ENCODE measurements at places on chromosomes 2 and 18.

DNA sequence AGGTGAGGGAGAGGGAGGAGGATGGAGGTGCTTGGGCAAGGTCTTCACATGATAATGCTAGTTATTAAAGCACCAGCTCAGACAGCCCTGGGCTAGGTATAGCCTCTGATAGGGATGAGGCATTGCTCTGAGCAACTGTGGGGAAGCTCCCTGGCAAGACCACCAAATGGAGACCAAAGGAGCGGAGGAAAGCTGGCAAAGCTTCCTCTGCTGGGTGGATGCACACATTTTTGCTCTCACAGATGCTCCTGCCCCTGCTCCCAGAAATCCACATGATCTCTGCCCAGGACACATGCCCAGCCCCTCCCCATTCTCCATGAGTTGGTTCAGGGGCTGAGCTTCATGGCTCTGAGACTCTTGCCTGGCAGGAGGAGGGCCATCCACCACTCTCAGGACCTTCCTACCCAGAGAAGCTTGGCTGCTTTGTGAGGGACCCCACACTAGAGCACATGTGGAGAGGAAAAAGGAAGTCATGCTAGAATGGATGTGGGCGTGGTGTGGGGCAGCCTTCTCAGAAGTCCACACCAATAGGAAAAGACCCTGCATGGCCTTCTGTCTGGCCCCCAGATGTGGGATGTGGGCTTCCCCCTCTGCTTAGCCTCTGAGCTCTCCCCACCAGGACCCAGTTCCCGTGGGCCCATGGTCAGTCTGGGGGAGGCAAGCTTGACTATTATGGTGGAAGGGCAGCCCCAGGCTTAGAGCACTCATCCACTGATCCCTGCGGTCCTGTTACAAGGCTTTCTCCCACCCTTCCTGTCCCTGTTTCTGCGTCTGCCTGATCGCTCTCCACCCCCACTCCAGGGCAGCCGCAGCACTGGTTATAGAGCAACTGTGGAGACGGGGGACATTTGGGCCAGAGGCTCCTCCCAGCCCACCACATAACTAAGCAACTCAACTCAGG lies 10.5 kb upstream of the CYP26B1 start:
- DNase-seq = no peak

DNA sequence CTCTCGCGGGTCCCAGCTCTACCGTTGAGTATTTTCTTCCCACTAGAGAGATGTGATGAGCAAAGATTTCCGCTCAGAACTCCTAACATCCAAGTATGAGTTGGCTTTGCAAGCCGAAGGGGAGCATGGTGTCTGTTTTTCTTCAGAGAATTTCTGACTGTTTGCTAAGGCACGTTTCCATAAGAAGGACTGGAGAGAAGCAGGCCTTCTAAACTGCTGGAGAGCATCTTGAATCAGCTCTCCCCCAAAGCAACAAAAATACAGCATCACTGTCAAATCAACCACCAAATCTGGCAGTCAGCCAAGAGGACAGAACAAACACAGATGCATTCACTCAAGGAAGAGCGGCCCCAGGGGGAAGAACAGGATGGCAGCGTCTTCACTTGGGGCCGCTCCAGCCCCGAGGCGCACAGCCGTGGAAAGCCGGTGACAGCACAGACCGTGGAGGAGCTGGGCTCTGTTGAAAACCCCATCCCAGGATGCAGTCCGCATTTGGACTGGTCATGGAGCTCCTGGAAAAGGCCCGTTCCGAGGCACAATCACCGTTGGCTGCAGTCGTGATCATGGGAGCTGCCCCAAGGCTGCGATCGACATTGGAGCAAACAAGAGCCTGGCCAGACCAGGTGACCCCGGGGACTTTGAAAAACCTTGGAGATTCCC lies 101.4 kb downstream of the NFATC1 start:
- DNase-seq = peak; percentile 27

DNA sequence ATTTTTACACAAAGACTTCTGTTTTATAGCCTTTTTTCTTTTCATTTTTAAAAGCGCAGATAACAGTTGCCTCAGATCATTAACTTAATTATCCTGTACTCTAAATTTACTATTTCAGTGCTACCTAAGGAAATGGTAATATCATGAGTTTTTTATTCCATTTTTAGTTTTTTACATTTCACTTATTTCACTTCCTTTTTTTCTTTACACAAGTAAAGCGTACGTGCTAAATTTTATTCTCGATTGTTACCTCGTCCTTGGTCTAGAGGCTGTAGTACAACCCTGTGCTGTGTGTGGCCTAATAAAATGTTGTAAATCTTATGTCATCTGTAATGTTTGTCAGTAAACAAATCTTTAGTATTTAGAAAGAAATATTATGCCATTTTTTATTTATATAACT lies 49.2 kb downstream of the CRIM1 start:
- no peak for DNase-seq

DNA sequence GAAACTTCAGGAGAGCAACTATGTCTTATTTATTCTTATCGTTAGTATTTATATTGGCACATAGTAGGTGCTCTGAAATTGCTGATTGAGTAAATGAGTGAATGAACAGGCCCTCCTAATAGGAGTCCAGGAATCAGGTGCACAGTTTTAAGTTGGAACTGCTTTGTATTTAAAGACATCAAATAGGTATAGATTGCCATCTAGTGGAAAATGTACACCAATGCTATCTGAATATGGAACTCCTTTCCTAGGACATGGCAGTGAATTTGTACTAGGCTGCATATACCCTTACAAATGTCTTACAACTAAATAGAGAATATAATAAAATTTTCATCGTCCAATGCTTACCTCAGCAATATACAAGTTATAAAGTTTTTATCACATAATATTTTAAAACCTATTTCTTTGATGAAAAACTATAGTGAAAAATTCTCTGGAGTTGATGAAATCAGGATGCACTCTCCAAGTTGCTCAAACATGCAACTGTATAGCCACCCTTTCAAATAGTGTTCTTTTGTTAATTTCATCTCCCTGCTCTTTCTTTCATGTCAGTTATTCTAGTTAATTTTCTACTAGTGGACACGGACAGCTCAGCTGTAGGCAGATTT lies 318.9 kb upstream of the SYT4 start:
- no peak for DNase-seq

DNA sequence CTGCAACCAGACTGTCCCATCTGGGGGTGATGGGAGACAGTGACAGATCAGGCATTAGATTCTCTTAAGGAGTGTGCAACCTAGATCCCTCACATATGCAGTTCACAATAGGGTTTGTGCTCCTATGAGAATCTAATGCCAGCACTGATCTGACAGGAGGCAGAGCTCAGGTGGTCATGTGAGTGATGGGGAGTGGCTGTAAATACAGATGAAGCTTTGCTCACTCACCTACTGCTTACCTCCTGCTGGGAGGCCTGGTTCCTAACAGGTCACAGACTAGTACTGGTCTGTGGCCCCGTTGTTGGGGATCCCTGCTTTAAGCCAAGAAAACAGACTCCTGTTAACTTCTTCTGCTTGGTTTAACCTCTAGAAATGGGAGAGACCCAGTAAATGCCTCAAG lies 3.2 kb downstream of the CYP27A1 start:
- DNase-seq = no peak

DNA sequence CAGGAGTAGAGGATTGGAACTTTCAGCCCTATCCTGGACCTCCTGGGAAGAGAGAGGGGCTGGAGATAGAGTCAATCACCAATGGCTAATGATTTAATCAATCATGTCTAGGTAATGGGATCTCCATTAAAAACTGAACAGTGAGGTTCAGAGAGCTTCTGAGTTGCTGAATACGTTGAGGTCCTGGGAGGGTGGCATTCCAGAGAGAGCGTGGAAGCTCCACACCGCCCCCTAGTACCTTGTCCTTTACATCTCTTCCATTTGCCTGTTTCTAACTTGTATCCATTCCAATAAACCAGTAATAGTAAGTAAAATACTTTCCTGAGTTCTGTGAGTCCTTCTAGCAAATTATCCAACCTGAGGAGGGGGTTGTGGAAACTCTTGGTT lies 101.7 kb downstream of the B3GNT2 start:
- DNase-seq = no peak

- no peak for DNase-seq
Observed at GRCh38 chr2:40434731-40435271, 17.1 kb downstream of the SLC8A1 start.

DNA sequence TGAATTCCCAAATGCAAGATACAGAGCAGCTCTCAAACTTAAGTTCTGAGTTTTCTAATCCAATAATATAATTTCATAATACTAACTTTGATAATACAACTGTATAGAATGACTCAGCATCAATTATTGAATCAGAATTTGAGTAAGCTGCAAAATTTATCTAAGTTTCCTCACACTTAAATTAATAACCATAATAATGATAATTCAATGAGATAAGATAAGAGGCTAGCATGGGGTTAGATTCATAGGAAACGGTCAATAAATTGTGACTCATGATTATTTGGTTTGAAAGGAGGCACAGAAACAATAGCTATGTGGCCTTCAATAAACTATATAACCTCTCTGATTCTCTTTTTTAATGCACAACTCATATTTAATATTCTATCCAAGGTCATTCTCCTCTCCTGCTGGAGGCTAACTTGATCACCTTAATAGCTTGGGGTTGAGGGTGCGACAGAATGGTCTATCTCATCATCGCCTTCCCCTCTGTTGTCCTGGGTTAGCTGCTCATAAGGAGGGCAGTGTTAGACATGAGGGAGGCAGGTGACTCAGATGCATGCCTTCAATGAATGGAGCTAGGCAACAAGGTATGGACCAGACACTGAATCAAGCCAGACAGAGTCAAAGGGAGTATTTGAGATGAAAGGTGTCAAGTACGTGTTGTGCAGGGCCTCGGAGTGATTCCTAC lies 36.2 kb upstream of the BMP10 start:
- no peak for DNase-seq

DNA sequence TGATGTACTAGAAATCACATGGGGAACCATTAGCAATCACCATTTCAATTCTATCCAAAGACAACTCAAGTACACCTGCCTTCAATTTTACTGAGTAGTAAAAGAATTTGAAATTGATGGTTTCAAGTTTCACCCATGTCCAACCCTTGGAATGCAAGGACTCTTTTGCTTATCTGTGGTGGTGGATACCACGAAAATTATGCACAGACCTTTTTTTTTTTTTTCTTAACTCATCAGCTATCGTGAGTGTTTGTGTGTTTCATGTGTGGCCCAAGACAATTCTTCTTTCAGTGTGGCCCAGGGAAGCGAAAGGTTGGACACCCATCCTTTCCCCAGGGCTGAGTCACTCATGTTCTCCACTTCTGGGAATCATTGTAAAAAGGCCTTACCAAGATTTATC lies 23.1 kb downstream of the ID2 start:
- no peak for DNase-seq

DNA sequence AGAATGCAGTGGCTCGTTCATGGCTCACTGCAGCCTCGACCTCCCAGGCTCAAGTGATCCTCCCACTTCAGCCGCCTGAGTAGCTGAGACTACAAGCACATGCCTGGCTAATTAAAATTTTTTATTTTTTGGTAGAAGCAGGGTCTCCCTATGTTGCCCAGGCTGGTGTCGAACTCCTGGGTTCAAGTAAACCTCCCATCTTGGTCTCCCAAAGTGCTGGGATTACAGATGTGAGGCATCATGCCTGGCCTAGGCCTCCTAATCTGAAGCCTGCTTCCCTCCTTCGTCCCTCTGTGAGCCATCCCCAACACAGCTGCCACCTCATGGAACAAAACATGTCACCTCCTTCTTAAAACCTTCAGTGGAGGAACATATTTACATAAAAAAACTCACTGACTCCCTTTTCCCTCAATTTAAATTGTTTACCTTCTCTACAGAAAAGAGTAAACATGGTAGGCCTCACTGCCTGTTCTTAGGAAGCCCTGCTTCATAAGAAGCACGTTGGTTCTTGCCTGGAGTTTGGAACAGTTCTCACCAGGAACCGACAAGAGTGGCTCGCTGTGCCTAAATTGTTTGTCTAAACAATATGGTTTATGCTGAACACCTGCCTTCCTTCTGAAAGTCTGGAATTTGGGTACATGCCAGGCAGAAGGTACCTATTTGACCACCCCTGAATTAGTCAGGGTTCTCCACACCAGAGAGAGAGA lies 12.1 kb upstream of the RHOB start:
- no peak for DNase-seq

GRCh38 chr2:128637481-128638155 lies 318.9 kb upstream of the HS6ST1 start:
- no peak for DNase-seq

- no peak for DNase-seq
Observed at GRCh38 chr2:232549655-232550353, 553 bp downstream of the TIGD1 start.

DNA sequence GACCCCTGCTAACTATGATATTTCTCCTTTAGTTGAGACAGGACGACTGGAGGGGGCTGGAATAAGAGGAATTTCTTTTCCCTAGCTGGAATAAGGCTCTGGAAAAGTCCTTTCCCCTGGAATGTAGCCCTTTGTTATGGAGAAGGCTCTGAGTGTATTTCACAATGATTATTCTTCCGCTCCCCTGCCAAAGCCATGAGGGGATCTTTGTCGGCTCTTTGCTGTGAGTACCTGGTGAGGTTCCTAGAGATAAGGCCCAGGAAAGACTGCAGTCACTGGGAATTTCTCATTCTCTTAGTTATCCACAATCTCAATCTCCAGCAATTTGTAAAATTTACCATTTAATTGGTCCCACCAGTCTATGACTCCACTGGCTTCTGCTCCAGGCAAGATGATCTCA lies 340.2 kb upstream of the HNRNPA3 start:
- no peak for DNase-seq

GRCh38 chr18:62539284-62540165 lies 16.7 kb downstream of the ZCCHC2 start:
- no peak for DNase-seq

DNA sequence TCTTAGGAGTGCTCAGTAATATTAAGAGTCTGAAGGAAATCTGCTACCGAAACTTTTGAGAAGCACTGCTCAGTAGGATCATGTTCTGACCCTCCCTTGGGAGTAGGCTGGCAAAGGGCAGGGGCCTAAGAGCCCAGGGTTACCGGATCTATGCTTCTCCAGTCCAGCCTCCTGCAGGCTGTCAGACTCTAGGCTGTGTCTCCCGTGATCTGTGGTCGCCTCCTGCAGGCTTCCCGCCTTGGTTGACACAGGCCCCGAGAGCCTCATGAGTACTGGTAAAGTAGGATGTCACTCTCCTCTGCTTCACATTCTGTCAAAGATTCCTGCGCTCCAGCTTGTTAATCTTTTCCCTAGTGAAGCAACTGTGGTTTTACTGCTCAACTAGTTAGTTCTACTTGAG lies 647.8 kb upstream of the RAB6C start:
- no peak for DNase-seq

DNA sequence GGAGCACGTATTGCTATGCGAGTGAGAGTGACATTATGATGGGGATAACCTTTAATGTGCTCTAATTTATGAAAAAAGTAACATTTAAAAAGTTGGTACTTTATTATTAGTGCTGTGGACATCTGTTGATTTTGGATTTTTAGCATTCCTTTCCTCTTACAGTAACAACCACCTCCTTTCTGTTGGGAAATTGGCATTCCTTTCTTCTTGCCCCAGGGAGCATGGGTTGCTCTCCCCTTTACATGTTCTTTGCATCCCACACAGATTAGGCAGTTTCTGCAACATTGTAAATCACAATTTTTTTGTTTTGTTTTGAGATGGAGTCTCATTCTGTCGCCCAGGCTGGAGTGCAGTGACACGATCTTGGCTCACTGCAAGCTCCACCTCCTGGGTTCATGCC lies 300.2 kb downstream of the LPIN1 start:
- no peak for DNase-seq

All from hypothalamus (tissue), 51 donors.